HS-5 (cell line): ENCODE measurements at places on chromosomes 7 and 10.

DNA sequence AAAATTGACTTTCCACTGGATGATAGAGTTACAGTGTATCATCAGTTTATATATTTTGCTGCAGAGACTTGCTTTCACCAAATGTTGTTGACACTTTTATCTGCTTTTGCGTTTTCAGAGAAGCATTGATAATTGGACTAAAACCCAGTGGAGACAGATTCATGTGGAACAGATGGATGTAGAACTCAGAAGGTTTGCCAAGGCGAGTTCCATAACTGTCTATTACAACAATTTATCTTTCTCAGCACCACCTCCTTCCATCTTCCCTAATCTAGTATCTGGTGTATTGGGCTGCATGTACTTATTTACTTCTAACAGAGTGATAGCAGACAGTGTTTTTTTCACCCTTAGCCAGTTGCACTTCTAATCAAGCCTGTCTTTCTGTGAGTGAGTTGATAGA lies 73.3 kb downstream of the DNAH11 start:
- no peak for DNase-seq

DNA sequence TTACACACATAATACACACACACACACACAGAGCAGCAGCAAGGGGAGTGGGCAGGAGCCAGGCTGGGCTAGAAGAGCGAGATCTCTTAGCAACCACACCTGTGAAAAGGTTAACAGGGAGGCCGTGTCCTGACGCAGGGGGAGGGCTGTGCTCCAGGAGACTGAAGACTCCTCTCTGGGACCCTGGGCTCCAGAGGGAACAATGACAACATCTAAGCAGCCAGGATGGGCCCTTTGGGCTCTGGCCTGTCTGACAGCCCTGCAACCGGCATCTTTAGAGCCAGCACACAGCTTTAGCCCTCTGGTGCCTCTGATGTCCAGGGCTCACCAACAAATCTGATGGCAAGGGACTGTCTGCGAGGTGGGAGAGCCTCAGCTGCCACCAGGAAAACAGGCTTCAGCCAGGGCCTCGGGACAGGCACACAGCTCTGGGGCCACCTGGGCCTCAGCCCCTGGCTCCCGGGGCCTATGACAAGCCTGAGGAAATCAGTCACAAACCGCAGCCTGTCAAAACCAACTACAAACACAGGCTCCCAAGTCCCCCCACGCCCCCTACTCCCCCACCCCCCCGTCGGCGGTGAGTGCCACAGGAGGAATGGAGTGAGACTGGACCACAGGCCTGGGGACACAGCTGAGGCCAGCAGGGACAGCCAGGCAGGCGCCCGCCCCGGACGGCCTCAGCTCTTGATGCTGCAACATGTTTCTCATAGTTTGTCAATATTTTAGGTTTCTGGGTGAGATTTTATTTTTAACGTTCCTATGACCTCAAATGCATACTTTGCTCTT lies 102.8 kb downstream of the TNS3 start:
- DNase-seq = no peak

GRCh38 chr7:144517749-144518148 lies 114.3 kb upstream of the NOBOX start:
- no peak for DNase-seq

- no peak for DNase-seq
Observed at GRCh38 chr7:92699560-92699959, 109.4 kb upstream of the FAM133B start.

GRCh38 chr7:116713918-116714317 lies 41.9 kb downstream of the MET start:
- no peak for DNase-seq

GRCh38 chr10:63213489-63213888 lies 80.4 kb downstream of the NRBF2 start:
- no peak for DNase-seq

DNA sequence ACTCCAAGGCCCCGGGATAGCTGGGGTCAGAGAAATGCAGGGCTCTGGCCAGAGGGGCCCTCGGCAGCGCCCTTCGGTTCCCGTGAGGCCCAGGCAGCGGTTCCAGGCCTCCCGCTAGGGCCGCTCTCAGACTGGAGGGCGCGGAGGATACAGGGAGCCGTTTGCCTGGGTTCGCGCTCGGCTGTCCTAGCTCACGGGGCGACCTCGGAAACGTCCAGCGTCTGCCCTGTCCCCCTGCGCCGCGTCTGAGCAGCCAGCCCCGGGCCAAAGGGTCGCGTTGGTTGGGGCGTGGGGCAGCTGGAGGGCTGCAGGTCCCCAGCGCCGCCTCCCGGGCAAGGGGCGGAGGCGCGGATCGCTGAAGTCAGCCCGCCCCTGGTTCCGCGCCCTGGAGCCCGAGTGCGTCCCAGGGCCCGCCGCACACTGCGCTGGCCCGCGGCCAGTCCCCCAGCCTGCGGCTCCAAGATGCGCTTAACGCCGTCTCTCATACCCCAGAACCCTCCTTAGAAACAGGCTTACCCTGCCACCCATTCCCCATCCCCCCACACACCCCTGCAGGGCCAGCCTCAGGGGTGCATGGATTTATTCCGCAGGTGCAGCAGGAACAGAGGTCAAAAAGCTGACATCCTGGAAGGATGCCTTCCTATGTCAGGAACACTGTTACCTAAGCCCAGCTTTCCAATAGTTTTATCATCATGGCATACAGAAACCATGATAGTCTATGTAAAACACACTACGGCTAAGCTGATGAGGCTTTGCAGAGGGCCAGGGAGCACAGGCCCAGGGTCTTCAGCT lies 22.1 kb upstream of the OPN4 start:
- DNase-seq = no peak

GRCh38 chr10:5477948-5478693 lies 21.2 kb downstream of the CALML5 start:
- DNase-seq = no peak

- DNase-seq = no peak
Observed at GRCh38 chr7:134302120-134302519, 14.6 kb downstream of the SLC35B4 start.

DNA sequence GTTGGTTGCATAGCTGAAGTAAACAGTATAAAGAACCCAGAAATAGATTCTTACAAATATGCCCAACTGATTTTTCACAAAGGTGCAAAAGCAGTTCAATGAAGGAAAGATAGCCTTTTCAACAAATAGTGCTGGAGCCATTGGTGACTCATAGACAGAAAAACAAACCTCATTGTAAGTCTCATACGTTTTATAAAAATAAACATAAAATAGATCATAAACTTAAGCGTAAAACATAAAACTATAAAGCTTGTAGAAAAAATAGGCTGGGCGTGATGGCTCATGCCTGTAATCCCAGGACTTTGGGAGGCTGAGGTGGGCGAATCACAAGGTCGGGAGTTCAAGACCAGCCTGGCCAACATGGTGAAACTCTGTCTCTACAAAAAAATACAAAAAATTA lies 318.8 kb upstream of the IGFBP3 start:
- no peak for DNase-seq

GRCh38 chr7:128383776-128384175 lies 22.3 kb upstream of the PRRT4 start:
- no peak for DNase-seq

DNA sequence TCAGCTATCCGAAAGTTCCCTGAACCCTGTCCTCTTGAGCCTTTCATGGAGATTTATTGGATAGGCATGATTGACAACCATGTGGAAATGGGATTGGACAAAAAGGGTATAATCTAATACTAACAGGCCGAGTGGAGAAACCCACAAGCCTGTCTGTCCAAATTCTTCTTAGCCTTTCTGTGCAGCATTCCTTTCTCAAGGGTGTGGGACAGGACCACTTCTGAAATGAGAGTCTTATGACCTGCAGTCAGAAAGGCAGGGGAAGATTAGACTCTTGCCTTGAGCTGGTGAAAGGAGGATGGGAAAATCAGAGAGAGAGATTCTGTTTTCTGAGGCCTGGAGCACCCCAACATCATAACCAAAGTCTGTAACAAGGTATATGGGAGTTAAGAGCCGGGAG lies 85.5 kb downstream of the MAPK8 start:
- no peak for DNase-seq

DNA sequence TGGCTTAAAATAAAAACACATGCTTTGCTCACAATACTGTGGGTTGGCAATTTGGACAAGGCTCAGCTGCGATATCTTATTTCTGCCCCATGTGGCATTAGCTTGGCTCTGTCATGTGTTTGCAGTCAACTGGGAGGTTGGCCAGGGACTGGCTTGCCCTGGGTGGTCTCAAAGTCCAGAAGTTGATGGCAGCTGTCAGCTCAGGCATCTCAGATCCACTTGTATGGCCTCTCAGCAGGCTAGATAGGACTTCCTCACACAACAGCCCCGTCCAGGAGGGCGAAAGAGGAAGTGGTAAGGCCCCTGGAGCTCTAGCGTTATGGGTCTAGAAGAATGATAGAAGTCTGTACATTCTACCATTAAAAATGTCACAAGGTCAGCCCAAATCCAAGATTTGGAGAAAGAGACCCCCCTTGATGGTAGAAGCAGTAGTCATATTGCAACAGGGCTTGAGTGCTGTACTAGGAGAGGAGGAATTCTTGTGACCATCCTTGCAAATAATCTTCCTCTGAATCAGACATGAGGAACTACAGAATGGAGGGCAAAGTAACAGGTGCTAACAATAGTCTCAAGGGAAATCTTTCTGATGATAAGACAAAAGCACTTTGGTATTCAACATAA lies 166.2 kb downstream of the FAM107B start:
- DNase-seq = no peak

- no peak for DNase-seq
Observed at GRCh38 chr10:113335592-113335991, 217.3 kb upstream of the HABP2 start.

DNA sequence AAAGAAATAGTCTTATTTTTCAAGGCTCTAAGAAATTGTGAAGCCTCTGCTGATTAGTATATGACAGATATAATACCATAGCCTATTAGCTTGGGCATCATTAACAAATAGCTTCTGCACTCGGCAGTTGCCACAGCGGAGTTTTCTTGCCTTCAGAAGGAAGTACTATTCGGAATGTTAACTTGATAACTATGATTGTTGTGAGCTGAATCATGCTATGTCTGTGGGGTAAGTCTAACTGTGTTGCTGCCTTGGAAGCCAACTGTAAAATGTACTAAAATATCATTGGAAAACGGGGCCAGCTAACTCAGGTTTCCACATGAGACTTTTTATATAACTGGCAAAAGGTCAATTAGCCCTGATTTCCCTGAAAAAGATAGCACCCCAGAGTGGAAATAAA lies 93.2 kb downstream of the TWIST1 start:
- peak; percentile 34 for DNase-seq

DNA sequence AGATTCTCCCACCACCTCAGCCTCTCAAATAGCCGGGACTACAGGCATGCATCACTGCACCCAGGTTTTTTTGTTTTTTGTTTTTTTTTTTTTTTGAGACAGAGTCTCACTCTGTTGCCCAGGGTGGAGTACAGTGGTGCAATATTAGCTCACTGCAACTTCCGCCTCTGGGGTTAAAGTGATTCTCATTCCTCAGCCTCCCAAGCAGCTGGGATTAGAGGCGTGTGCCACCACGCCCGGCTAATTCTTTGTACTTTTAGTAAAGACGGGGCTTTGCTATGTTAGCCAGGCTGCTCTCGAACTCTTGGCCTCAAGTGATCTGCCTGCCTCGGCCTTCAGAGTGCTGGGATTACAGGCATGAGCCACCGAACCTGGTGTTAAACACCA lies 107.5 kb upstream of the KIF5B start:
- no peak for DNase-seq

GRCh38 chr10:69344591-69345252 lies 66.4 kb downstream of the HK1 start:
- no peak for DNase-seq

- DNase-seq = no peak
Observed at GRCh38 chr7:124796771-124797170, 31.2 kb upstream of the GPR37 start.

DNA sequence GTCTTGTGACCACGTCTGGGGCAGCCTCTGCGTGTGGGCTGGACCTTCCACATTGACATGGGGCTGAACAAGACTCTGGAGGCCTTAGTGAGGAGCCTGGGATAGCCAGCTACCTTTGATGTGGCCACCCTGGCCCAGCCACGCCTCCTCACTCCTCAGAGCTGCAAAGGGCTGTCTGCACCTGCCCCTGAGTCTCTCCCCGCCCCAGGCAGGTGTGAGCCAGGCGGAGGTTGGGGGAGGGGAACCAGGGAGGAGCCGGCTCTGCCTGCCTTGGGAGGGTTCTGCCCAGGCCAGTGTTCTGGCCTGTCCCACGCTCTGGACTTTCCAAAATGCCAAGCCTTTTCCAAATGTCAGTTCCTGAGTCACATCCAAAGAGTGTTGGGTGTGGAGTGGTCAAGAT lies 72.2 kb downstream of the GTF2IRD1 start:
- DNase-seq = no peak

GRCh38 chr7:132318352-132319318 lies 257.6 kb downstream of the PLXNA4 start:
- peak; percentile 15 for DNase-seq

DNA sequence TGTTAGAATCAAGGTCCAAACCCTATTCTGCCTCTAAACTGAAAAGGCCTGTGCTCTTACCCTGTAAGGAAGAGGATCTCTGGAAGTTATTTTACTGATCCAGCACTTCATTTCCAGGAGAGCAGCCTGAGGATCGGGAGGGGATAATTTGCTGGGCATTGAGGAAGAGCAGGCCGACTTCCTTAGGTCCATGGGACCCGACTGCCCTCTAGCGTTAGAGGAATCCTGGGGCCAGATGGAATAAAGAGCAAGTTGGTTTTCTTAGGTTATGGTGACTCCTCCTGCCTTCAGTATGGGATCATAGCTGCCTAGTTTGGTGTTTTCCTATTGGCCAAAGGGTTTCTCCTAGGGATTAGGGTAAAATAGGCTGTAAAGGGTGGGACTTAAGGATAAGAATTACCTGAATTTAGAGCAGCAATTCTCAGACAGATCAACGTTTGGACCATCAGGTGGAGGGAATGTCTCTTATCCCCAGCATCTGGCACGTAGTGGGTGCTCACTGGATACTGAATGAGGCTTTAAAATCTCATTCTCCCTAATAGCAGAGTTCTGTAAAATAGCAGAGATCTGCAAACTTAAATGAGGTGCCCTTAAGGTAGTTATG lies 40.0 kb upstream of the SORBS1 start:
- DNase-seq = peak; percentile 55

GRCh38 chr7:129222064-129222463 lies 2.8 kb upstream of the AHCYL2 start:
- DNase-seq = no peak

GRCh38 chr7:111954056-111954455 lies 252.1 kb downstream of the DOCK4 start:
- no peak for DNase-seq

- no peak for DNase-seq
Observed at GRCh38 chr10:126732308-126732707, 61.8 kb upstream of the C10orf90 start.
